Activated CD4-positive, alpha-beta T cell treated with anti-CD3 and anti-CD28 coated beads for 36 hours (primary cell): ENCODE measurements at places on chromosomes 4 and X. TPM values are rescaled to one million over a fixed set of nuclear protein-coding genes. Genes with fewer than 3 reads are reported as not detected.

DNA sequence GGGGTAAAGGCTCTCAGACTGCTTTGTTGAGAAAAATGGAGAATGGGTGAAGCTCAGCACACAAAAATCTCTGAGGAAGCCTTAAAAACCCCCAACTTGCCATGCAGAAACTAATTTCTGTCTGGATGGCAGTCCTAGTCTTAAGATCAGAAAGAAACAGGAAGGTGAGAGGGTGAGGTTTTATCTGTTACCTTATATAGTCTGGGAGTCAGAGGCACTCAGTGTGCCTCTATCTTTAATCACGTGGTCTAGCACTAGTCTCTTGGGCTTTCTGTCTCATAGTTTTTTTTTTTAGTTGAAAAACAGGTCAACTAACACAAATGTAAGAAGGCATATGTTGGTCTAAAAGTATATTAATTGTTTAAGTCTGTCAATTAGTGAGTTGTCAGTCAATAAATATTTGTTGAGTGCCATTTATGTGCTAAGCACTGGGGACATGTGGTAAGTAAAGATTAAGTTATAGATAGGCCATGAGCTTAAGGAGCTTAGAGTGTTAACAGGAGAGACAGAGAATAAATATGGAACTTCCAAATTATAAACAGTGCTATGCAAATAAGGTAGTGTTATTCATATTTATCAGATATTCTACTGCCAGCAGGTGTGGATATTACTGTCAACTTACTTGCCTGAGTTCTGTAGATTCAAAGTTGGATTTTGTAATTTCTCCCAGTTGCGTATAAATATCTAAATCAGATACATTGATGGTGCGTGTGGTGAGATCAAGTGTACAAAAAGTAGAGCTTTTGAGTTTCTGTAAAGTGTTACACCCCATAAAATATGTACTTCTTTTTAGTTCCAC, 7.0 kb downstream of the CYBB start:
- no peaks in the 10 kb centered on the region for H3K27me3 ChIP-seq
- peak overlapping the region; percentile 51 for H3K27ac ChIP-seq

- H3K36me3 ChIP-seq = no peaks in the 10 kb centered on the region
- peaks cover 19% of the 10 kb centered on the region for H3K4me1 ChIP-seq
- DNase-seq = peak; percentile 9
- H3K27ac ChIP-seq = no peak within 1 kb of the TSS
- H3K4me3 ChIP-seq = peak within 1 kb of the TSS; percentile 26
Measured at GRCh38 chr4:23889814-23890341, at the start of gene PPARGC1A. TSS of gene PPARGC1A (minus strand) at chr4:23890047. CDS start at chr4:23889957, 90 bp downstream.

DNA sequence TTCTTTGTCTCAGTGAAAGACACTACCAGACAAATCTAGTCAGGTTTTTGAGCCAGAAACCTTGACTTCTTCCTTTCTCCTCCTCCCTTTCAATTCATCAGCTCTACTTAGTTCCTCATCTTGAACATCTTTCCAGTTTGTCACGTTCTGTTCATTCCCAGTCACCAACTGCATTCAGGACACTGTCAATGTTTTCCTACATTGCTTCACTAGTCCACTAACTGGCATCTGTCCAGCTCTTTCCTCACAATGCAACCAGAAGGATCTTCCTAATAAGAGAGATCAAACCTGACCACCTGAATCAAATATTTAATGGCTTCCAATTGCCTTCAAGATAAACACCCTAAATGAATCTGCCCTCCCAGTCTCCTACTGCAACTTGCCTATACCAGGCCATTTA, 52.5 kb downstream of the SYNPO2 start:
- H3K4me1 ChIP-seq = no peaks in the 10 kb centered on the region
- no peak for DNase-seq
- no peaks in the 10 kb centered on the region for H3K36me3 ChIP-seq

GRCh38 chrX:150768580-150769190, 75.5 kb downstream of the MTMR1 start:
- no peak overlapping the region for H3K4me3 ChIP-seq
- no peak overlapping the region for H3K27ac ChIP-seq
- H3K4me1 ChIP-seq = peaks cover 9% of the 10 kb centered on the region
- no peak for DNase-seq

GRCh38 chr4:152485726-152486276, 50.1 kb downstream of the FBXW7 start:
- H3K4me1 ChIP-seq = peaks cover 43% of the 10 kb centered on the region
- DNase-seq = peak; percentile 25
- H3K27ac ChIP-seq = no peak overlapping the region
- H3K4me3 ChIP-seq = no peak overlapping the region
- peaks cover 14% of the 10 kb centered on the region for H3K36me3 ChIP-seq

- no peaks in the 10 kb centered on the region for H3K27me3 ChIP-seq
- DNase-seq = no peak
- H3K4me3 ChIP-seq = no peak overlapping the region
- H3K4me1 ChIP-seq = no peaks in the 10 kb centered on the region
- H3K27ac ChIP-seq = no peak overlapping the region
Measured at GRCh38 chr4:22410645-22411247, 105.1 kb downstream of the ADGRA3 start.

DNA sequence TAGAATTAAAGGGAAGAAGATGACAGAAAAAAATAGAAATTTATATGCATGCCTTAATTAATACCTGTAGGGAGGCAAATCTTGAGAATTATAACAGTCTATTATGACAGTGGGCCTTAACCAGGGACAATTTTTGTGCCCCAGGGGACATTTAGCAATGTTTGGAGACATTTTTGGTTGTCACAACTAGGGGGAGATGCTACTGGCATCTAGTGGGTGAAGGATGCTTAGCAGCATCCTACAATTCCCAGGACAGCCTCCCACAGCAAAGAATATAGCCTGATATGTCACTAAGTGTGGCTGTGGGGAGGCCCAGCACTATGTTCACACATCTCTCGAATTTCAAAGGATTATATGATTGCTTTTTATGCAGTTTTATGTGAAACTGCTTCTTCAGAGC, 10.5 kb downstream of the GPR82 start:
- H3K27me3 ChIP-seq = no peaks in the 10 kb centered on the region
- H3K27ac ChIP-seq = peak overlapping the region; percentile 83
- H3K4me3 ChIP-seq = no peak overlapping the region
- H3K36me3 ChIP-seq = no peaks in the 10 kb centered on the region
- peak; percentile 15 for DNase-seq

DNA sequence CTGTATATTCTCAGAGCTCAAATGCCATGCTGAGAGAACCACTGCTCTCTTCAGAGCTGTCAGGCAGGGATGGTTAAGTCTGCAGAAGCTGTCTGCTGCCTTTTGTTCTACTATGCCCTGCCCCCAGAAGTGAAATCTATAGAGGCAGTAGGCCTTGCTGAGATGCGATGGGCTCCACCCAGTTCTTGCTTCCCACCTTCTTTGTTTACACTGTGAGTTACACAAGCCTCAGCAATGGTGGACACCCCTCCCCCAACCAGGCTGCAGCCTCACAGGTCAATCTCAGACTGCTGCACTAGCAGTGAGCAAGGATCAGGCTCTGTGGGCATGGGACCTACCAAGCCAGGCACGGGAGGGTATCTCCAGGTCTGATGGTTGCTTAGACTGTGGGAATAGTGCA, 271.6 kb downstream of the CENPC start:
- H3K4me1 ChIP-seq = no peaks in the 10 kb centered on the region
- DNase-seq = no peak
- H3K27me3 ChIP-seq = peaks cover 1% of the 10 kb centered on the region
- H3K4me3 ChIP-seq = no peak overlapping the region

DNA sequence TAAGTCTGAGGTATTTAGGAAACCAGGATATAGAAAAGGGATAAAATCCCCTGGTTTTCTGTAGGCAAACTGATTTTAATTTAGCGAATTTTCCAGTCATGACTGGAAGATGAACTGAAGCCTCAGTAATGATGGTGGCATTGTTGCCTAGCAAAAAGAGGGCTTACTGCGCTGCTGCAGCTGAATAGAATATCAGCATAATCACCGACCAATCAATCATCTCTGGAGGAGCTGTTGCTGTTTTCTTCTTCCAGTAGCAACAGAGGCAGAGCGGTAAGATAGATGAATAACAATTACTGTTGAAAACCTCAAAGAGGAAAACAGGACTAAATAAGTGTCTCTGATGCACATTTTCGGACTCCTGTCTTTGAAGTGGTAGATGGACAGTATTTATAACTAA, 86.2 kb downstream of the FAM133A start:
- H3K27me3 ChIP-seq = no peaks in the 10 kb centered on the region
- no peaks in the 10 kb centered on the region for H3K4me1 ChIP-seq
- H3K4me3 ChIP-seq = no peak overlapping the region
- H3K36me3 ChIP-seq = no peaks in the 10 kb centered on the region
- no peak overlapping the region for H3K27ac ChIP-seq

- H3K4me3 ChIP-seq = no peak overlapping the region
- H3K27ac ChIP-seq = no peak overlapping the region
- H3K27me3 ChIP-seq = no peaks in the 10 kb centered on the region
- H3K36me3 ChIP-seq = no peaks in the 10 kb centered on the region
- H3K4me1 ChIP-seq = no peaks in the 10 kb centered on the region
- DNase-seq = no peak
Measured at GRCh38 chrX:140346729-140347128, 158.1 kb downstream of the SOX3 start.

GRCh38 chr4:8176547-8177399, 18.2 kb upstream of the ABLIM2 start:
- H3K27ac ChIP-seq = no peak overlapping the region
- H3K4me3 ChIP-seq = no peak overlapping the region
- peak; percentile 68 for DNase-seq
- H3K36me3 ChIP-seq = no peaks in the 10 kb centered on the region
- H3K4me1 ChIP-seq = peaks cover 3% of the 10 kb centered on the region
- peaks cover 3% of the 10 kb centered on the region for H3K27me3 ChIP-seq

- H3K27me3 ChIP-seq = no peaks in the 10 kb centered on the region
- no peak overlapping the region for H3K4me3 ChIP-seq
- H3K27ac ChIP-seq = no peak overlapping the region
- H3K4me1 ChIP-seq = no peaks in the 10 kb centered on the region
- peaks cover 10% of the 10 kb centered on the region for H3K36me3 ChIP-seq
- peak; percentile 24 for DNase-seq
Measured at GRCh38 chrX:30865015-30865414, 24.0 kb downstream of the TAB3 start.

GRCh38 chr4:150256841-150257730, 178.8 kb downstream of the DCLK2 start:
- H3K4me3 ChIP-seq = no peak overlapping the region
- H3K4me1 ChIP-seq = no peaks in the 10 kb centered on the region
- DNase-seq = no peak
- no peaks in the 10 kb centered on the region for H3K27me3 ChIP-seq

GRCh38 chr4:109276482-109277095, 25.9 kb downstream of the COL25A1 start:
- H3K27me3 ChIP-seq = peaks cover 7% of the 10 kb centered on the region
- H3K4me3 ChIP-seq = no peak overlapping the region
- peak; percentile 16 for DNase-seq
- H3K4me1 ChIP-seq = peaks cover 14% of the 10 kb centered on the region

- no peak for DNase-seq
- H3K4me1 ChIP-seq = no peaks in the 10 kb centered on the region
- no peaks in the 10 kb centered on the region for H3K36me3 ChIP-seq
- no peak overlapping the region for H3K27ac ChIP-seq
Measured at GRCh38 chr4:71689822-71690221, 94.1 kb downstream of the GC start.

DNA sequence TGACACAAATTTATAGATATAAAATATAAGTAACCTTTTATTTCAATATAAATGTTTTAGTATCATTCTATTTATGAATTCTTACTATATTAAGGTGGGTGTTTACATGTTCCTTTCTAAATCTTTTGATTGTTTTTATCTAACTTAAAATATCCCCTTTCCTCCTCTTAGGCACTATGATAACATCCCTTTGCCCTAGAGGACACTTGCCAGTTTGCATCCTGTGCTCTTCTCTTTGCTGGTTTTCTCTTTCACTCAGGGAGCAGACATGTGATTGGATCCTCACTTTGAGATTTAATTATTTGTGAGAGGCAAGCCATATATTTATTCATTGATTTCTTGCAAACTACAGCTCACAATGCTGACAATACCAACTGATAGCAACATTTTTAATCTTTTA, 16.2 kb downstream of the LRIT3 start:
- no peak for DNase-seq
- H3K27ac ChIP-seq = no peak overlapping the region
- no peak overlapping the region for H3K4me3 ChIP-seq
- H3K4me1 ChIP-seq = no peaks in the 10 kb centered on the region
- H3K27me3 ChIP-seq = no peaks in the 10 kb centered on the region
- H3K36me3 ChIP-seq = peaks cover 2% of the 10 kb centered on the region

- H3K4me1 ChIP-seq = no peaks in the 10 kb centered on the region
- no peak for DNase-seq
- no peak overlapping the region for H3K4me3 ChIP-seq
Measured at GRCh38 chrX:138866643-138867042, 155.1 kb upstream of the FGF13 start.

The IKBKG gene
- 32.7 TPM for total RNA-seq

The TRIM75 gene
- not detected for total RNA-seq

The CENPE gene
- 42.4 TPM for total RNA-seq

The APLN gene
- 1.9 TPM for total RNA-seq

The EFHC2 gene
- 0.30 TPM for total RNA-seq

The GTPBP6 gene
- total RNA-seq = 60.2 TPM

The ATRX gene
- 70.6 TPM for total RNA-seq

The RS1 gene
- not detected for total RNA-seq

The HEPH gene
- total RNA-seq = not detected

The TRMT10A gene
- total RNA-seq = 7.8 TPM

The MXRA5 gene
- not detected for total RNA-seq
